ENCODE measurements at places on chromosomes 4 and X.

DNA sequence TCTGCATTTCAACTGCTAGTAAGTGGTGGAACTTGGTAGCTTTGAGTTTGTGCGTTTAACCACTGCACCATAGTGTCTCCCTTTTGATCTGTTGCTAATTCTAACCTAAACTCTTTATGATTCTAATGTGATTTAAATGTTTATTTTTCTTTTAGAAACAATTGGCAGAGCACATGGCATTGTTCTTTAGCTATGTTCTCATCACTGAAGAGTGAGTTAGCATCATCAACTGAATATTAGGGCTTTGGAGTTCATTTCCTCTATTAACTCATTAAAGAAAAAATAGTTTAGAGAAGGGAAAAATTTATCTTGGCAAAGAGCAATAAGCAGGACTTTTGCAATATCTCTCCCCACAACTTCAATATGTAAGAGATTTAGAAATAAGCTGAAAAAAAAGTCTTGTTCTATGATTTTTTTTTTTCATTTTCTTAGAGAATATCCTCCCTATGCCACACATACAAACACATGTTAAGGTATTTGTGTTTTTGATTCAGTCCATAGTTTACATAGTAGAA, 25.7 kb downstream of the CPEB2 start:
- no peak for DNase-seq

GRCh38 chrX:84475596-84475995, 26.7 kb downstream of the HDX start:
- DNase-seq = no peak

GRCh38 chr4:73868206-73869129, 725 bp upstream of the CXCL1 start:
- DNase-seq = no peak

DNA sequence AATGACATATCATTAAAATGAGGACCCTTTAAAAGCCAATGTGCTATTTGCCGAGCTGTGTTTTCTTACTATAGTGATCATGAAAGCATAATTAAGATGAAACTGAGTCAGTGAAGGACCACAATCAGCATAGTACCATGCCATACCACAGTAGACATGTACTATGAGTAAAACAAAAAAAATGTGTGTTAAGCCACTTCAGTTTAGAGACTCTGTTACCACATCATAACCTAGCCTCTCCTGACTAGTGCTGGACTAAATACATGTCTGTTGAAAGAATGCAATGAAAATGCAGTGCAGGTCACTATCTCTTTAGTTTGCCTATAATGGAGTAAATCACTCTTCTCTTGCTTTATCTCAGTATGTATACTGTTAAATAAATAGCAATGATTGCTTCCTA, 12.3 kb upstream of the DDX53 start:
- no peak for DNase-seq

- peak; percentile 16 for DNase-seq
Measured at GRCh38 chr4:13483768-13484121, 395 bp downstream of the RAB28 start.

DNA sequence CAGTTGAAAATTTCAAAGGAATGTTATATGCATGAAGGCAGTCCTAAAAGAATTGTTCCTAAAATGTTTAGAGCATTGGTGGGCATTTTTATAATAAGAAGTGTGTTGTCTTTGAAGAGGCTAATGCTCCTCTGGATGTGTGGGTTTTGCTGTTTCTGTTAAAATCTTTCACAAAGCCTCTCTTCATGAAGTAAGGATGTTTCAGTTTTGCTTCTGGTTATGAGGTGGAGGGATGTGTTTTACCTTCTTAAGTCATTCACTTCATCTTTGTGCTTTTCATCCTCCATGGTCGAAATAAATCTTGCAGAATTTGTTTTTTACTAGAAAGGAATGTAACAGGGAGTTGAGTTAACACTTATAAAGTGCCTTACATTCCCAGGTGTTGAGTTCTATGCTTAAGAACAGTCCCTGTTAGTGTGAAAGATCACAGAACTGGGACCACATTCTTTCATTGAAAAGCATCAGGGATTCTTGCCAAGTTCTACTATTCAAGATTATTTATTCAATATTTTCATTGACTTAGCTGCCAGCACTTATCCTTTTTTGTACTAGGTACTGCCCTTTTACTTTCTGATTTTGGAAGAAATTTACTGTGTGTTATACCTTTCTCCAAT, 21.1 kb downstream of the FHIP1A start:
- no peak for DNase-seq

- DNase-seq = no peak
Measured at GRCh38 chrX:2819345-2820135, 9.2 kb upstream of the GYG2 start.

- DNase-seq = no peak
Measured at GRCh38 chr4:188955066-188955465, 815.8 kb downstream of the TRIML1 start.

DNA sequence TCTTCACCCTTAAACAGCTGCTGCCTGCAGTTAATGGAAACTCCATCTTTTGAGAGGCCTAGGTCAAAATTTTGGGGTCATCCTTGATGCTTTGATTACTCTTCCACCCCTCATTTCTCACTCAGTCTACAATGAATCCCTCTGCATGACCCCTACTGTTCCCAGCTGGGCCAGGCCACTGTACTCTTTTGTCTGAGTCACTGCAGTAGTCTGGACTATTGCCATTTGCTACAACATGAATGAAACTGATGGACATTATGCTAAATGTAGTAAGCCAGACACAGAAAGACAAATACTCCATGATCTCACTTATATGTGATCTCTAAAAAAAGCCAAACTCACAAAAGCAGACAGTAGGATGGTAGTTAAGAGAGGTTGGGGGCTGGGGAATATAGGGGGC, 28.3 kb downstream of the STK32B start:
- no peak for DNase-seq

GRCh38 chr4:175970072-175970471, 95.6 kb upstream of the WDR17 start:
- DNase-seq = no peak

- DNase-seq = no peak
Measured at GRCh38 chrX:114626323-114626722, 42.4 kb downstream of the HTR2C start.

DNA sequence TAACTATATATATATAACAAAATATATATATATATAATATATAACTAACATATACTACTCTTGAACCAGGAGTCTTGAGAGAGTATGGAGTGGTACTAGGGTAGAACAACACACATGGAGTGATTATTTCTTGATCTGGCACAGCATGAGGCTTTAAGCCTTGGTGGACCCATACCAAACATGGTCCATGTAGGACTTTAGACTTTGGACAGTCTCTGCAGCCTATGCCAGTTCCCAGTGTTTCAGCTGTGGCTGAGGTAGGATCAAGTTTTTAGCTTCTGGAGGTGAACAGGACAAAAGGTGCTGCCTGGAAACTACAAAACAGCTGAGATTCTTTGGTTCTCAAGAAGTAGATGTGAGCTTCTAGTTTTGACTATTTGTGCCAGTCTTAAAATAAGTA, 20.6 kb downstream of the CORIN start:
- no peak for DNase-seq

GRCh38 chr4:89410687-89411086, 103.1 kb upstream of the GPRIN3 start:
- DNase-seq = no peak

- DNase-seq = no peak
Measured at GRCh38 chr4:5719350-5720055, 8.5 kb downstream of the EVC start.

DNA sequence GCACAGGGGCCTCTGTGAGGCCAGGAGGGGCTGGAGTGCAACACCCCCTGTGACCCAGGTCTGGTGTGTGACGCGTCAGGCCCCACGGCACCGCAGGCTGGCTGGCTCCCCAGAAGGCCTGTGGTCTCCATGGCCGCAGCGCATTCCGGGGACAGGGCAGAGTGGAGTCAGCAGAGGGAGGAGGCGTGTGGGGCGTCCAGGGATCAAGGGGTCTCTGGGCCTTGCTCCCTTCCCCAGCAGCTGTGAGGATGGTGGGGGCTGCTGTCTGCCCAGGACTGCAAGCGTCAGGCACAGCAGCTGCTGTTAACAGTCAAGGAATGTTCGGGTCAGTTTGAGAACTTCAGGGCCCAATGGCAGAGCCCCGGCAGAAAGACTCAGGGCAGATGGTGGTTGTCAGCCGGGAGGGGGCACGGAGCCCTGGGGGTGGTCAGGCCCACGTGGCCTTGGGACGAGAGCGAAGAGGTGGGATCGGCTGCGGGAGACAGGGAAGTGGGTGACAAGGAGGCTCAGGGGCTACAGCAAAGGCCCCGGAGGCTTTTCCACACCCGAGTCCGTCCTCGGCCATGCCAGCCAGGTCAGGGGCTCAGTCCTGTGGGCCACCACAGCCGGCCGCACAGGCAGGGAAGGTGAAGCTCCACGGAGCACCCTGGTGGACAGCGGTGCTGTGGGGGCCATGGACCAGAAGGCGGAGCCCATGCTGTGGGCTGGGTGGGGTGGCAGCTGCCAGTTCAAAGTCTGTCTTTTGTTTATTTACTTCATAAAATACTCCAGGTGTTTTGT, 18.3 kb downstream of the PCGF3 start:
- no peak for DNase-seq

DNA sequence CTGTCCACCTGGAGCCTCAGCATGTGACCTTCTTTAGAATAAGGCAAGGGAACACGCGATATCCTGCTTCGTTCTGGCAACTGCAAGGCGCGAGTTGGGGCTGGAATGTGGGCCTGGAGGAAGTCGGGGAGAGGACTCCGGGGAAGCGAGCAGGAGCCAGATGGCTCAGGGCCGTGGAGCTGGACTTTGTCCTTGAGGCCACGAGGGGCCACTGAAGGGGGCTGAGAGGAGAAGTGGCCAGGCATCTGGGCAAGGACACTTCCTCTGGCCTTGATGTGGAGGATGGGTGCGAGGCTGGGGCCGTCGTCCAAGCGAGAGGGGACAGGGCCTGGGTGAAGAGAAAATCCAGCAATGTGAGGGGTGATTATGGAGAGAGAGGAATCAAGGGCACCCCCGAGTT, 12.2 kb upstream of the DUSP9 start:
- no peak for DNase-seq

DNA sequence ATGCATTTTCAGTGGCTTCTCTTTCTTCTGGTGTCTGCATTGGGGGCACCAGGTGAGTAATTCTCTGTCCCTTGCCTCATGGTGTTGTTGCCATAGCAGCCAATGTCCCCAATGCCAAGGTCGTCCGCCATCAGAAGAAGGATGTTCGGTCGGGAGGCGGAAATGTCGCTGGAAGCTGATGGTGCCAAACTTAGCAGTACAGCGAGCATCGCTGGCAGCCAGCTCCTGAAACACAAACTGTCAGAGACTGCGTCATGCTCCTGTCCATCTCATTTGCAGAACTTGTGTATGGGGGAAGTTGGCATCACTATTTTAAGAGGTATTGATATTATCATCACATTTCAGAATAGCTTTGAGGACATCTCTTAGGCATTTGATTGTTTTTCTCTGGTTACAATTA, 29.1 kb upstream of the ARSD start:
- no peak for DNase-seq

DNA sequence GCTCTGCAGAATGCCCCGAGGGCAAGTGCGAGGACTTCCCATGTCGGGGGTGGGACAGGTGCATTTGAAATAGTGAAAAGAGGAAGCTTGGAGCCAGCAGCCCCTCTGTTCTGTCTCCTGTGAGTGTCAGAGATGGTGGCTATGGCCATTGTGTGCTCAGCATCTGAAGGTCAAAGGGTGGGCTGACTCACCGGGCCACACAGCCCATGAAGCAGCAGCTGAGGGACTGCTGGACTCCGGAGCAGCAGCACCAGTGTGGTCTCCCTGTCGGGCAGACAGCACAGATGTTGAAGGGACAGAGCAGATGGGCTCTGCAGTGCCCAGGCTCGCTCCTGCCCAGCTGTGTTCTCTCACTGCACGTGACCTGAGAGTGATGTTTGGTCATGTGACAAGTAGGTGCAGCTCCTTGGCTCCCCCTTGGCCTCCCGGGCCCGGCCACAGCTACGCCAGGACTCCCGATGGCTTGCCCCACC, 53.5 kb downstream of the TBC1D14 start:
- DNase-seq = no peak

DNA sequence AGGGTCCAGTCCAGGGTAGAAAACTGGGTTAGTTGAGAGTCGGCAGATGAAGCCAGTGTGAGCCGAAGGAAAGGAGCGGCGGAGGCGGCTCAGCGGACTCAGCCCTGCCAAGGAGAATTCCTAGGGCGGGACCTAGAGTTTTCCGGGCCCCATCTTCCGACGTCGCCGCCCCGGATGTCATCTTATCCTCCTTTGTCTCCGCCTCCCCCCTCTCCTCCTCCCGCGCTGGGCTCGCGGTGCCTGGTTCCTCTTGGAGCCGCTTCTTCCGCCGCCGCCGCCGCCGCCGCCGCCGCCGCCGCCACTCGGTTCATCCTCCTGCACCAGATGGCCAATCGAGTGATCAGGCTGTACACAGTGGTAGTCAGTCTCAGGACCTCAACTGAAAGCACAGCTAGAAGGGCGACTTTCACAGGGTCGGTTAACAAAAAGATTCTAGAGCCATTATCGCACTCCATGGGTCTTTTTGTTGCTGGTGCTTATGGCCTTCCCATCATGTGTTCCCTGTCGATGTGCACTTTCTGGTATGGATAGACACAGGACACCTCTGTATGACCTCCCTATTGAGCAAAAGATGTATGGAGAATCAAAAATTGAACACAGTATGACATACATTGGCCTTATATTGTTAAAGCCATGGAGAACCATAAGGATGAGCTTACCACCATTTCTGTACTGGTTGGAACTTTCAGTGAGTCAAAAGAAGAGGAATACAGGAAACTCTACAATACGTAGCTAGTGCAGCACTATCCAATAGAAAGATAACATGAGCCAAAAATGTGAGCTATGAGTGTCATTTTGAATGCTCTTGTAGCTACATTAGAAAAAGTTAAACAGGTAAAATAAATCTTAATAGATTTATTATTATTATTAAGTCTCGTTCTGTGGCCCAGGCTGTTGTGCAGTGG, 32.4 kb upstream of the THOC2 start:
- DNase-seq = peak; percentile 65

DNA sequence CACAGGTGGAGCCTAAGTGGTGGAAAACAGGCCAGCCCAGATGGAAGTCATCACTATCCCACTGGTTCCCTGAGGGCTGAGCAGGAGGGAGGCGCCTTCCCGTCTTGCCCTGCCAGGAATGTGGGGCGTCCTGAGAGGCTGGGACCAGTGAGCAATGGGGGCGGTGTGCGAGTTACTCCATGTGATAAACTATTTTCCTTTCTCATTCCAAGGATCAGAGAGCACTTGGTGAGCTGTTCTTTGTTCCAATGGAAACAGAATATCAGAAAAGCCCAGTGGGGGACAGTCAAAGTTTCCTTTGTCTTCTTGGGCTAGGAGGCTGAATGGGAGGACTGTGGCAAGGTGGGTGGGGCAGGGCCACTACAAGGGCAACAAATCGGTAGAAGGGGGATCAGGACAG, 86.2 kb downstream of the NHSL2 start:
- no peak for DNase-seq

- DNase-seq = no peak
Measured at GRCh38 chr4:128451270-128451905, 163.8 kb upstream of the PGRMC2 start.

DNA sequence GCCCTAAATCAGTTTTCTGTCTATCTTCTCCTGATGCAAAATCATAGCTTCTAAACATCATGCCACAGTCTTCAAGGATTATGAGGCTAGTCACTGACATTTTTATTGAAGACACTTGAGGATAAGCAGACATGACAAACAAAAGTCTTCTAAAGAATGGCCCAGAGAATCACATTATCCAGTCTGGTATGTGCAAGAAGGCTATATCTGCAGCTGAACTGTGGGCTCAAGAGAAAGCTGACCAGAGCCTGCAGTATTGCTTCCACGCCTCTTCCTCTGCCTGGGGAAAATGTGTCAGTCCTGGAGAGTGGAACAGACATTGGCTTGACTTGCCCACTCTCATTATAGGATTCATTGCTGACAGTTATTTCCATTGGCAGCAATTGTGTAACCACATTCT, 553.5 kb downstream of the SPOCK3 start:
- no peak for DNase-seq

Data from frontal cortex (tissue), 4 donors.